ENCODE measurements at places on chromosomes 4 and X. TPM values are rescaled to one million over a fixed set of nuclear protein-coding genes. Genes with fewer than 3 reads are reported as not detected.

GRCh38 chr4:137892134-137892533, 350.0 kb downstream of the SLC7A11 start:
- H3K4me3 ChIP-seq = no peak overlapping the region
- no peaks in the 10 kb centered on the region for H3K27me3 ChIP-seq
- H3K27ac ChIP-seq = no peak overlapping the region
- no peak for DNase-seq
- H3K4me1 ChIP-seq = no peaks in the 10 kb centered on the region
- H3K36me3 ChIP-seq = no peaks in the 10 kb centered on the region

DNA sequence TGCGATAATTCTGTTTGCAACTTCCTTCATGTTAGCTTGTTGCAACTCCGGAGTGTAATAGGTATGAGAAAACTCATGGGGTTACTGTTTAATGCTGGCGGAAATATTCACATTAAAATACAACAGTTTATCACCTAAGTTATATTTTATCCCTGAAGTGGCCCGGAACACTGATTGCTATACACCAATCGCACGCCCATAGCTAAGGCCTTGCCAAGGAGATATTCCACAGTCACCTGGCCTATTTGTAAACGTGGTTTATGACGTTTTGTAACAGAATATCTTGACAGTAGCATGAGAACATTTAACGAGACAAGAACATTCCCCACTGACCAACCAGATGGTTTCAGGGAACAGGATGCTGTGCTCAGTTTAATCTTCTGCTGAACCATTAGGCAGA, 23.2 kb upstream of the FAM90A26 start:
- no peak for DNase-seq
- no peaks in the 10 kb centered on the region for H3K4me1 ChIP-seq
- H3K27ac ChIP-seq = no peak overlapping the region
- no peaks in the 10 kb centered on the region for H3K36me3 ChIP-seq
- no peaks in the 10 kb centered on the region for H3K27me3 ChIP-seq

GRCh38 chr4:17128268-17128667, 229.8 kb upstream of the LDB2 start:
- H3K4me3 ChIP-seq = no peak overlapping the region
- DNase-seq = no peak
- H3K27ac ChIP-seq = no peak overlapping the region
- H3K4me1 ChIP-seq = no peaks in the 10 kb centered on the region
- no peaks in the 10 kb centered on the region for H3K27me3 ChIP-seq

DNA sequence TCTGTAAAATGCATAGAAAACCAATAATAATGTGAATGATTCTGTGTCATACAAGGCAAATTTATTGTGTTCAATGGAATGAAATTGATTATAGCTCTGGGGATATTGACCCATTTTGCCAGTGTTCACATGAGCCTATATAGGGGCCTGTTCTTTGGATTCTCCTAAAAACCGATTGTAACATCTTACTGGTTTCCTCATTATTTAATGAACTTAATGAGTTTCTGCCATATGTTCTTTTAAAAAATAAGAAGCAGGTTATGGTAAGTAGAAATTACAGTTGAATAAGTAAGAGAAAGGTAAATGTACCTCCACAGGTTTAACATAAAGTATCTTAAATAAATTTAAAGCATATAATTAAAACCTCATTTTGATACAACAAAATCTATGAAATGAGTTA, 24.6 kb upstream of the ADGRL3 start:
- no peak overlapping the region for H3K4me3 ChIP-seq
- H3K27ac ChIP-seq = no peak overlapping the region
- no peaks in the 10 kb centered on the region for H3K4me1 ChIP-seq
- no peak for DNase-seq
- H3K27me3 ChIP-seq = no peaks in the 10 kb centered on the region
- H3K36me3 ChIP-seq = no peaks in the 10 kb centered on the region

- no peaks in the 10 kb centered on the region for H3K27me3 ChIP-seq
- no peaks in the 10 kb centered on the region for H3K4me1 ChIP-seq
- H3K4me3 ChIP-seq = no peak overlapping the region
- no peaks in the 10 kb centered on the region for H3K36me3 ChIP-seq
Measured at GRCh38 chrX:38620623-38621022, 59.3 kb downstream of the TSPAN7 start.

GRCh38 chr4:93448691-93449293, 379.8 kb upstream of the ATOH1 start:
- no peak overlapping the region for H3K27ac ChIP-seq
- H3K36me3 ChIP-seq = no peaks in the 10 kb centered on the region
- H3K4me3 ChIP-seq = no peak overlapping the region
- no peaks in the 10 kb centered on the region for H3K4me1 ChIP-seq
- H3K27me3 ChIP-seq = no peaks in the 10 kb centered on the region

- DNase-seq = peak; percentile 22
- H3K27me3 ChIP-seq = no peaks in the 10 kb centered on the region
- no peak overlapping the region for H3K4me3 ChIP-seq
- peaks cover 24% of the 10 kb centered on the region for H3K4me1 ChIP-seq
Measured at GRCh38 chr4:139085141-139085540, 69.6 kb downstream of the NOCT start.

DNA sequence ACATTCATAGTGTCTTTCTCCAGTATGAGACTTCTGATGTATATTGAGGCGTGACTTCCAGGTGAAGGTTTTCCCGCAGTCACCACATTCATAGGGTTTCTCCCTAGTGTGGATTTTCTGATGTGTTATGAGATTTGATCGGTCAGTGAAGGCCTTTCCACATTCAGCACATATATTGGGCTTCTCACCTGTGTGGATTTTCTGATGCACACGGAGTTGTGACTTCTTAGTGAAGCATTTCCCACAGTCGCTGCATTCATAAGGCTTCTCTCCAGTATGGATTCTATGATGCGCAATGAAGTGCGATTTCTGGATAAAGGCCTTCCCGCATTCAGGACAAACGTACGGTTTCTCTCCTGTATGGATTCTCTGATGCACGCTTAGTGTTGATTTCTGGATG, 35.4 kb downstream of the ZNF41 start:
- no peak overlapping the region for H3K27ac ChIP-seq

DNA sequence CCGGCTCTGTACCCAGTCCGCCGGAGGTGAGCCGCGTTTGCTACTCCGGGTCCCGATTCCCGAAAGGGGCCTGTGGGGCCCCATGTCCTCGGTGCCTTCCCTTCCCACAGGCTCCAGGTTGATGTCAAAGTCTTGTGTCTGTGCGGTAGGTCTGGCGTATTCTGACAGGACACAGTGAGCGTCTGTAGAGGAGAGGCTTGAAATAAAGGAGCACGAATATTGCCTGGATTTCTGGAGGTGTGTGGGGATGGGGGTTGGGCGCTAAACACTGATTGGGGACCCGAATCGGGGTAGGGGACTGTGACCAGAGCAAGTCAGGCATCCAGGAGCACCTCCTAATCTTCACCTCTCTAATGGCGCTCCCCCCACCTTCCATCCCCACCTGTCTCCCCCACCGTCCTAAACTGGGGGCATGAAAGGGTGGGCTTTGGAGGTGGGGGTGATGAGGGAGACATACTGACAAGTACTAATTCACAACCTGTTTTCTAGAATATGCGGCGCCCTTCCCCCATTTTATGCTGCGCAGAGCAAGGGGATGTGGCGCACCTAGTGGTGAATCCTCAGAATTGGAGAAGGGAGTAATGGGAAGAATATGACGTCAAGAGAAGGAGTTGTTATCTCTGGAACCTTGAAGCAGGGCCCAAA, 855 bp downstream of the GPRASP2 start:
- H3K27ac ChIP-seq = peak overlapping the region; percentile 14
- H3K36me3 ChIP-seq = no peaks in the 10 kb centered on the region
- peaks cover 8% of the 10 kb centered on the region for H3K4me1 ChIP-seq
- DNase-seq = no peak
- no peaks in the 10 kb centered on the region for H3K27me3 ChIP-seq
- H3K4me3 ChIP-seq = peak overlapping the region; percentile 50

DNA sequence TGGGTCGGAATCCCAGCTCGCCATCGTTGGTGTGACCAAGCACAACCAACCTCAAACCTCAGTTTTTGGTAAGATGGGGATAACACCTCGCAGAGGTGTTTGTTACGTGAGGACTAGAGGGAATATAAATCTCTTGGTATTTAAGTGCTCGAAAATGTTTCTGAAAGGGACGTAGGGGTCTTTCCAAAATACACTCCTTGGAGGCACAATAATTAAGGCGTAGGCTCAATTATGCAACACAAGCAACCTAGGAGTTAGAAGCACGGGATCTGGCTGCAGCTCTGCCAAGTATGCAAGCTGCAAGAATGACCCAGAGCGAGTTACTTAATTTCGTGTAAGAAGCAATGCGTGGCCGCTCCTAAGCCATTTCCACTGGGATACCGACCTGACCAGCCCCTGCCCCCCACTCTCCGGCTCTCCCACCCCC, 552 bp downstream of the ADH5 start:
- peak overlapping the region; percentile 98 for H3K4me3 ChIP-seq
- no peaks in the 10 kb centered on the region for H3K27me3 ChIP-seq
- peaks cover 8% of the 10 kb centered on the region for H3K4me1 ChIP-seq
- DNase-seq = no peak

DNA sequence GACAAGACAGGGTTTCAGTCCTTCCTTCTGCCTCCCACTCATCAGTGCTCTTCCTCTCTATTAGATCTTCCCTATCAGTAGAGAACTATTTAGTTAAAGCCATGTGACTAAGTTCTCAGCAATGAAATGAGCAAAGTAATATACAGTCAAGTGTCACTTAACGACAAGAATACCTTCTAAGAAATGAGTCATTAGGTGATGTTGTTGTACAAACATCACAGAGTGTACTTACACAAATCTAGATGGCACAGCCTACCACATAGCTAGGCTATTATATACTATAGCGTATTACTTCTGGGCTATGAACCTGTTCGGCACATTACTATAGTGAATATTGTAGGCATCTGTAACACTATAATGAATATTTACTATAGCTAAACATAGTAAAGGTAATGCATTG, 71.3 kb downstream of the POU4F2 start:
- H3K4me1 ChIP-seq = no peaks in the 10 kb centered on the region
- no peak overlapping the region for H3K27ac ChIP-seq
- no peak for DNase-seq
- H3K4me3 ChIP-seq = no peak overlapping the region
- H3K27me3 ChIP-seq = no peaks in the 10 kb centered on the region
- H3K36me3 ChIP-seq = no peaks in the 10 kb centered on the region

DNA sequence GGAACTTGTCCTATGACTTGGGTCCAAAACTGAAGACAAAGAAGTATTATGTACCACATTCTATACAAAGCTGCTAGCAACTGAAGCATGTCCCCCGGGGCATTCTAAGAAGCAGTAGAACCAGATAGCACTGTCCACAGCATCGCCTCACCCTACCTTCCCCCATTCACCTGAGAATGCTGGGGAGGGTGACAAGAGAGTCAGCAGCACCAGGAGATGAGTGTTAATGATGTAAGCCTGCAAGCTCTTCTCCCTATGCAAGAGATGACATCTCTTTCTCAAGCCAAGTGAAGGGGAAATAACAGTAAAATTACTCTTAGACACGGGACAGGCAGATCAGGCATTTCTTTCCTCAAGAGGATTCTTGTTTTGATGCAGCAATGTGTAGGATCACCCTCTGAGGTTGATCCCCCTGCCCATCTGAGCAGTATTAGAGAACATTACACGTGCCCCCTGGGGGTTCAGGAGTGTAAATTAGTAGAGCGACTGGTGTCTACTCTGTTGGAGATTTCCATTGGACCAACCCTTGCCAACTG, 13.9 kb upstream of the TLR1 start:
- no peaks in the 10 kb centered on the region for H3K4me1 ChIP-seq
- H3K4me3 ChIP-seq = no peak overlapping the region
- H3K27me3 ChIP-seq = no peaks in the 10 kb centered on the region
- H3K36me3 ChIP-seq = no peaks in the 10 kb centered on the region
- no peak for DNase-seq

DNA sequence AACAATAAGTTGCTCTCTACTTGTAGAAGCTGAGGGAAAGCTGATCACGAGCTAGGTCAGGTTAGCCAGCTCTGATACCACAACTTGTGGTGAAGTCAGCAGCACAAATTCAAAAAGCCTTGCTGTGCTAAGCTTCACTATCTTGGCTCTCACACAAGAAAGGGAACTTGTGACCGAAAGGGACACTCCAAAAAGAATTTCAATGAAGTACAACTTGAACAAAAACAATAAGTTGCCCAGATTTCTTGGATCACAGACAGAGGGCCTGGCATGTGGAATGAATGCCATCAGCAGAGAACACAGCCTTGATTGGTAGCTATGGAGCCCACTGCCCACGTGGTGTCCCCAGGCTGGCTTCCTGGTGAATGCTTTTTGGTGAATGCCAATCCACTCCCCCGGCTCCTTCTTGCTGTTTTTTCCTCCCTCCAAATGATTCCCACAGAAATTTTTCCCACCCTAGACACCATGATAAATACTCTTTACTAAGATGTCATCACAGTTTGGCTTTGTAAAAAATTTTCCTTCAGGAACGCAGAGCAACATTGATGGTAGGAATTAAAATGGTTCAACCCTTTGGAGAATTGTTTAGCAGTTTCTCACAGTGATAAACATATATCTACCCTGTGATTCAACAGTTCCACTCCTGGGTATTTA, 82.6 kb downstream of the ANXA3 start:
- DNase-seq = no peak
- H3K27ac ChIP-seq = no peak overlapping the region
- no peaks in the 10 kb centered on the region for H3K27me3 ChIP-seq

DNA sequence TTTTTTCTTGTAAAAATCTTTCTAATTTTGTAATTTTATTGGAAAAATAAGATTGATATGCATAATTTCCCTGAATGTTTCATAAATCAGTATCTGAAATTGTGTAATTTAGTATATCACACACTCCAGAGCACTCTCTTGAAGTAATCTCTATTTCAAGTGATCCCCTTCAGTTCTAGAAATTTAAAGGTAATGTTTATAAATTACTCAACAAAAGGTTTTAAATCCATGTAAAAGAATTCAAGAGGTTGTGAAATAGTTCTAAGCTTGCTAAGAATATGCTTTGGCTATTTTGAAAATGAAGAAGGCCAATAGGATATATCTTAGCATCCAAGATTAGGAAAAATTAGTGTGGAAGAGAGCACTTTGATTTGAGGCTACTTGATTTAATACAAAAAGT, 28.2 kb downstream of the SMARCAD1 start:
- no peak overlapping the region for H3K27ac ChIP-seq
- H3K36me3 ChIP-seq = peaks cover 10% of the 10 kb centered on the region
- H3K4me3 ChIP-seq = no peak overlapping the region
- H3K27me3 ChIP-seq = no peaks in the 10 kb centered on the region
- H3K4me1 ChIP-seq = no peaks in the 10 kb centered on the region

- H3K27me3 ChIP-seq = no peaks in the 10 kb centered on the region
- H3K36me3 ChIP-seq = no peaks in the 10 kb centered on the region
- no peak overlapping the region for H3K27ac ChIP-seq
- no peak for DNase-seq
- H3K4me1 ChIP-seq = no peaks in the 10 kb centered on the region
- no peak overlapping the region for H3K4me3 ChIP-seq
Measured at GRCh38 chr4:53813998-53814397, 222.7 kb upstream of the LNX1 start.

- DNase-seq = no peak
- H3K27me3 ChIP-seq = no peaks in the 10 kb centered on the region
- no peaks in the 10 kb centered on the region for H3K36me3 ChIP-seq
- H3K27ac ChIP-seq = no peak overlapping the region
- no peak overlapping the region for H3K4me3 ChIP-seq
- no peaks in the 10 kb centered on the region for H3K4me1 ChIP-seq
Measured at GRCh38 chrX:39318506-39319343, 517.5 kb downstream of the MID1IP1 start.

GRCh38 chrX:41335198-41335957, 1.4 kb downstream of the DDX3X start:
- H3K36me3 ChIP-seq = peaks cover 9% of the 10 kb centered on the region
- no peak for DNase-seq
- peak overlapping the region; percentile 91 for H3K4me3 ChIP-seq
- peak overlapping the region; percentile 100 for H3K27ac ChIP-seq

The ERVMER34-1 gene
- not detected for total RNA-seq

The MORF4L2 gene
- 177 TPM for total RNA-seq

The CFAP299 gene
- not detected for total RNA-seq

The MAGEA11 gene
- total RNA-seq = not detected

The GABRE gene
- not detected for total RNA-seq

The IL13RA2 gene
- not detected for total RNA-seq

The TRIM75 gene
- total RNA-seq = not detected

The UBE2A gene
- total RNA-seq = 65.5 TPM

Measured in naive thymus-derived CD4-positive, alpha-beta T cell (primary cell).